Astrocyte of the spinal cord (primary cell): ENCODE measurements at places on chromosomes 2 and 18.
A peak's percentile ranks its signal among the peaks of the same experiment; 100 is the strongest.

GRCh38 chr2:79622508-79622907, 109.7 kb downstream of the CTNNA2 start:
- DNase-seq: peak; percentile 45

GRCh38 chr2:172086241-172087206, 1.2 kb downstream of the DLX1 start:
- DNase-seq: no peak

DNA sequence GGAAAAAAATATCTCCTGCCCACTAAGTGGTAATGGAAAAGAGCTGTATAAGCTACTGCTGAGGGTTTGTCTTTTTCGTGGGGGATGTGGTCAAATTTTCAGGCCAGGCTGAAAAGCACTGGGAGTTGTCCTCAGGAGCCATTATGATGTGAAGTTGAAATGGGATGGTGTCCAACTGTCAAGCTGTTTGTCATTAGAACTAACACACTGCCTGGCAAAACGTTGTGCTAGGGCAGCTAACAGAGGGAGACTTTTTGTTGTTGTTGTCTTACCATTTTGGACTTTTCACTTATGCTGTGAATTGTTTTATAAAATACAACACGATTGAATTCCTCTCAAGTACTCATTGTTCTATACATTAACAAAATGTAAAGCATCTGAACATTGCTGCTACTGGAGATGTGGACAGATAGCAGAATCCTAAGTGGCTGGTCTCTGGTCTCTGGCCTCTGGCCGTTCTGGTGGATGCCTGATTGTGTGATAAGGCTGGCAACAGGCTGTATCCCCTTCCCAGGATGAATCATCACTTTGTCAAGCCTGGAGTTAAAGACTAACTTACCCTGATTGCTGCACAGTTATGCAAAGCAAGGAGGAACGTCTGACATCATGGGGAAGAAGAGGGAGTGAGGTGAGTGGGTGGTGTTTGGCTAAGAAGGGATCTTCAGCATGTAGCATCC, 2.3 kb downstream of the MYO1B start:
- DNase-seq: peak; percentile 89

DNA sequence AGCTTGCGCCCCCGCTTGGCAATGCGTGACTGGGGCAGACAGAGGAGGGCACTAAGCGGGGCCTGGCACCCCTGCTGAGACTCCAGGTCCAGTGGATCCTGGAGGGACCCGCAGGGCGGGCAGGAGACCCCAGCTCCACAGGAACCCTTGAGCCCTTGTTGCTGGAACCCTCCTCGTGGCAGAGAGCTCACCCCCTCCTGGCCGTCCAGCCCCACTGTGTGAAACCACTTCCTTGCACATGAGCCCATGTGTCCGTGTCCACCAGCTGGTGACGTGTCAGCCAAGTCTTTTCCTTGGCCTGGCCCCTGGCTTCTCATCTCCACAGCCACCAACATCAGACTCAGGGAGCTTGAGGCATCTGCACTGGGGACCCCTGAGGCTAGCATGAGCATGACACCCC, 38.0 kb downstream of the BIN1 start:
- DNase-seq: no peak

GRCh38 chr2:70046534-70046933, 40.7 kb upstream of the PCBP1 start:
- DNase-seq: no peak
